ENCODE measurements at places on chromosomes 12 and 14. TPM values are rescaled to one million over a fixed set of nuclear protein-coding genes. Genes with fewer than 3 reads are reported as not detected.

The WDHD1 gene
- total RNA-seq = 11.0 TPM

The CCDC60 gene
- not detected for total RNA-seq

The MYO1A gene
- total RNA-seq = 0.12 TPM

The RPS6KL1 gene
- 0.35 TPM for total RNA-seq

The LRP1-AS gene
- total RNA-seq = not detected

The TMEM179 gene
- 0.08 TPM for total RNA-seq

The PTHLH gene
- 0.83 TPM for total RNA-seq

The AKAP3 gene
- total RNA-seq = 0.38 TPM

The C14orf39 gene
- total RNA-seq = not detected

The SAMD15 gene
- 2.0 TPM for total RNA-seq

The FNTB gene
- 10.0 TPM for total RNA-seq

The VWF gene
- 0.75 TPM for total RNA-seq

The MYF5 gene
- not detected for total RNA-seq

The AQP2 gene
- total RNA-seq = not detected

The CISTR gene
- total RNA-seq = not detected

The ACACB gene
- 1.2 TPM for total RNA-seq

The CHST11 gene
- 3.3 TPM for total RNA-seq

The C3AR1 gene
- 0.30 TPM for total RNA-seq

The ZBTB1 gene
- 23.3 TPM for total RNA-seq

The SNRPF gene
- total RNA-seq = 22.2 TPM

The OR4E1 gene
- not detected for total RNA-seq

The KRT78 gene
- total RNA-seq = not detected

The NUAK1 gene
- 75.3 TPM for total RNA-seq

The SERPINA10 gene
- total RNA-seq = not detected

The TEX52 gene
- not detected for total RNA-seq

The P2RX7 gene
- 5.4 TPM for total RNA-seq

The KRT2 gene
- total RNA-seq = not detected

The SYT1 gene
- 22.9 TPM for total RNA-seq

The CFAP251 gene
- total RNA-seq = 2.3 TPM

The ARHGAP9 gene
- 0.30 TPM for total RNA-seq

The CCDC196 gene
- not detected for total RNA-seq

The AMDHD1 gene
- total RNA-seq = not detected

The PTGER2 gene
- total RNA-seq = 1.3 TPM

The PTGDR gene
- 0.12 TPM for total RNA-seq

The G2E3 gene
- total RNA-seq = 14.4 TPM

The GUCY2C gene
- not detected for total RNA-seq

The ADAMTS20 gene
- total RNA-seq = not detected

The JAG2 gene
- 1.6 TPM for total RNA-seq

Measured in smooth muscle cell of the coronary artery (primary cell).